ENCODE measurements at places on chromosomes 7 and 10. TPM values are rescaled to one million over a fixed set of nuclear protein-coding genes. Genes with fewer than 3 reads are reported as not detected.

PVRIG gene
- not detected for total RNA-seq

FGFR2 gene
- total RNA-seq: 157 TPM

- H3K4me3 ChIP-seq: no peak overlapping the region
- H3K36me3 ChIP-seq: no peaks in the 10 kb centered on the region
- no peaks in the 10 kb centered on the region for H3K27me3 ChIP-seq
- H3K27ac ChIP-seq: no peak overlapping the region
Measured at GRCh38 chr7:29485339-29486190, 78.1 kb upstream of the PRR15 start.

DNA sequence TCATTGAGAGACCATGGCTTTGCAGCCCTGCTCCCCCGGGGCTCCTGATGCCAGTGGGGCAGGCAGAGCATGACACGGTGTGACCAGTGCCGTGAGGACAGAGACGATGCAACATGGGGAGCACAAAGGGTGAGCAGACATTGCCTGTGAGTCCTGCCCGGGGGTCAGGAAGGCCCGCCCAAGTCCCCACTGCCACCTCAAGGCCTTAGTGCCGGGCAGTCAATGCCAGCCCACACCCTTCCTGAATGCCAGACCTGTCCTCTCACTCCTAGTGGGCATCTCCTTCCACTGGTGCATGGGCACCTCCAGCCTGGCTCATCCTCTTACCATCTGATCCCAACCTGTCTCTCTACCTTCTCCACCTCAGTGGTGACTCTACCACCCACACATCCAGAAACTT is 157.9 kb upstream of the ZMIZ1 start:
- H3K36me3 ChIP-seq: no peaks in the 10 kb centered on the region
- H3K27ac ChIP-seq: no peak overlapping the region
- H3K4me3 ChIP-seq: no peak overlapping the region
- no peaks in the 10 kb centered on the region for H3K27me3 ChIP-seq
- no peaks in the 10 kb centered on the region for H3K4me1 ChIP-seq
- DNase-seq: no peak

- H3K4me1 ChIP-seq: no peaks in the 10 kb centered on the region
- no peak overlapping the region for H3K4me3 ChIP-seq
- no peaks in the 10 kb centered on the region for H3K27me3 ChIP-seq
- DNase-seq: no peak
- no peak overlapping the region for H3K27ac ChIP-seq
Measured at GRCh38 chr10:80855348-80855971, 317.8 kb downstream of the SH2D4B start.

DNA sequence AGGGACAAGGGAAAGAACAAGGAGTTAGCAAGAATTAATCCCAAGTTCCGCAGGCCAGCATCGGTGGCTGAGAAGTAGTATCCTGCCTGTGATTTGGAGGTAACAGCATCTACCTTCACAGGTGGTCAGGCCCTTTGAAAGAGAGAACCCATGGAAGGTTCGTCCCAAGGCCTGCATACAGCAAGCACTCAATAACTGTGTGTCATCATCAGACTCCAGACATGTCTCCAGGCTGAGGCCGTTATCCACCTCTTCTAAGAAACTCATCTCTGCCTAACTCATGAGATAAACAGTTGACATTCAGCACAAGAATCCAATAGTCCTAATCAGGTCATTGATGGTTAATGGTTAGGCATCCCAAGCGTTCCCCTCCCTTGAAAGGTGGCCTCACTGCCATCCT is 45.0 kb downstream of the CTBP2 start:
- H3K4me1 ChIP-seq: peaks cover 4% of the 10 kb centered on the region
- H3K27me3 ChIP-seq: no peaks in the 10 kb centered on the region
- H3K36me3 ChIP-seq: no peaks in the 10 kb centered on the region
- no peak for DNase-seq
- no peak overlapping the region for H3K27ac ChIP-seq

DNA sequence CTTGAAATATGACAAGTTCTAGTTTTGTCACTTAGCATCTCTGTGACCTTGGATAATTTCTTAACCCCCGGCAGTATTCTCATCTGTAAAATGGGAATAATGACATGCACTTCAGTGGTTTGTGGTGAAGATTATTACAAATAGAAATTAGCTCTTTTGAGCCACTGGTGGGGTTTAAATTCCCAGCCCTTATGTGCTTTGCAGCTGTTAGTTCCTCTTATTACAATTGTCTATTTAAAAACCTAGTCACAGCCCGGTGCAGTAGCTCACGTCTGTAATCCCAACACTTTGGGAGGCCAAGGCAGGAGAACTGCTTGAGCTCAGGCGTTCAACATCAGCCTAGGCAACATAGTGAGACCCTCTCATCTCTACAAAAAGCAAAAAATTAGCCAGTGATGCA is 30.1 kb downstream of the CAV1 start:
- DNase-seq: no peak
- no peaks in the 10 kb centered on the region for H3K27me3 ChIP-seq
- peaks cover 13% of the 10 kb centered on the region for H3K4me1 ChIP-seq
- H3K27ac ChIP-seq: peak overlapping the region; percentile 57
- H3K36me3 ChIP-seq: no peaks in the 10 kb centered on the region
- no peak overlapping the region for H3K4me3 ChIP-seq

DNA sequence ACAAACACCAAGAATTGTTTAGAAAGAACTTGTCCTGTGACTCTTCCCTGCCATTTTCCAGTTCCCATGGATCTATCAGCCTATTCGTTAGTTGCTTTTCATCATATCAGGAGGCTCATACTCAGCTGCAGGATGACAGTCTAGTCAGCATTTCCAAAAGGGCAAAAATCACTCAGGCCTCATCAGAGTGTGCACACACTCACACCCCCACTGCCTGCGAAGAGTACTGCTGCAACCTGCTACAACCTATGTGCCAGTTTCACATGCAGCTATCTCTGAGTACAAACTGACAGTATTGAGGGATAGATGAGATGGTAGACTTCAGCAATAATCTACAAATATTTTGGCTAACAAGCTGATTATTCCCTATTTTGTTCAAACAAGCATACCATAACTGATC is 24.2 kb downstream of the CH25H start:
- no peaks in the 10 kb centered on the region for H3K4me1 ChIP-seq
- no peaks in the 10 kb centered on the region for H3K27me3 ChIP-seq
- no peaks in the 10 kb centered on the region for H3K36me3 ChIP-seq
- H3K27ac ChIP-seq: no peak overlapping the region

GRCh38 chr7:94710256-94710655 is 54.3 kb upstream of the SGCE start:
- no peak for DNase-seq
- H3K27ac ChIP-seq: no peak overlapping the region
- H3K36me3 ChIP-seq: no peaks in the 10 kb centered on the region
- no peaks in the 10 kb centered on the region for H3K27me3 ChIP-seq
- H3K4me3 ChIP-seq: no peak overlapping the region

All from uterus (tissue), 4 donors.